ENCODE measurements at places on chromosomes 6 and 20. TPM values are rescaled to one million over a fixed set of nuclear protein-coding genes. Genes with fewer than 3 reads are reported as not detected.
A peak's percentile ranks its signal among the peaks of the same experiment; 100 is the strongest.

CNR1 gene
- total RNA-seq: 3.3 TPM

HUS1B gene
- not detected for total RNA-seq

COMMD7 gene
- 19.9 TPM for total RNA-seq

HSPA12B gene
- total RNA-seq: 0.17 TPM

PHACTR1 gene
- total RNA-seq: 3.9 TPM

SLC22A7 gene
- total RNA-seq: not detected

FILIP1 gene
- total RNA-seq: 0.17 TPM

GMNN gene
- total RNA-seq: 12.1 TPM

PACSIN1 gene
- under 0.01 TPM for total RNA-seq

CTAGE9 gene
- not detected for total RNA-seq

MAS1 gene
- not detected for total RNA-seq

CALHM6 gene
- total RNA-seq: 3.1 TPM

DNA sequence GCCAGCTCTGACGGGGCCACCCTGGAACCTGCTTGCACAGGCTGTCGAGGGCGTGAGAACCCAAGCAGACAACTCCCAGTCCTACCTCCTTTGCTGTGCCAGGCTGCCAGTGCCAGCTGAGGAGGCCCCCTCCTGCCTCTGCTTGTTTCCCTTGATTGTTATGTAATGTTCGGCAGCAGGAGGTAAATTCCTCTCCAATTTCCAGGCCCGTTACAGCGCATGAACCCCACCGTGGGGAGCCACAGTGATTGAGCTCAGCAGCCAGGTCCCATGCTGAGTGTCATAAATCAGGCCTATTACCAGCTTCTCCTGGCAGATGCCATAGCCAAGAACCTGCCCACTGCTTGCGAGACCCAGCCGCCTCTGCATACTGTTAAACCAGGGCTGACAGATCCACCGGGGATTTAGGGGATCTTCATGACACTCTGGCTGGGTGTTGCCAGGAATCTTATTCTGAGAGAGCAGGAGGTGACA, 320.5 kb downstream of the DHX35 start:
- no peak for DNase-seq

GRCh38 chr6:13411484-13411883, 75.9 kb downstream of the GFOD1 start:
- DNase-seq: no peak

- DNase-seq: no peak
Measured at GRCh38 chr6:69668916-69669315, 127.9 kb downstream of the LMBRD1 start.

DNA sequence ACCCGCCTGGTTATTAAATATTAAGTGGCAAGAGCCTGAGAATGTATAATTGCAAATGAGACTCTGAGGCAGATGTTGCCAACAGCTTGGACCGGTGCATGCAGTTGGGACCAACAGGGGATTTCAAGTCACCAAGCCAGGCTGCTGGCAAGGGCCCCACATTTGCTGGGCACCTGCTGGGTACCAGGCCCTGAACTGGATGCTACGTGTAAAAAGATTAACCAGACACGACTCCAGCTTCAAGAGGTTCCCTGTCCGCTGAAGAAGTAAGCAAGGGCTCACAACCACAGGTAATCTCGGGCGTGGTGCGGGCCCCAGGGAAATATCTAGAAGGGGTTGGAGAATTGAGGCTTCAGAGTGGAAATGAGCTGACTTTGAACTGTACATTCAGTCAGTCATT, 13.2 kb upstream of the SIRPA start:
- DNase-seq: no peak

GRCh38 chr6:130697271-130697994, 129.8 kb upstream of the SMLR1 start:
- no peak for DNase-seq

DNA sequence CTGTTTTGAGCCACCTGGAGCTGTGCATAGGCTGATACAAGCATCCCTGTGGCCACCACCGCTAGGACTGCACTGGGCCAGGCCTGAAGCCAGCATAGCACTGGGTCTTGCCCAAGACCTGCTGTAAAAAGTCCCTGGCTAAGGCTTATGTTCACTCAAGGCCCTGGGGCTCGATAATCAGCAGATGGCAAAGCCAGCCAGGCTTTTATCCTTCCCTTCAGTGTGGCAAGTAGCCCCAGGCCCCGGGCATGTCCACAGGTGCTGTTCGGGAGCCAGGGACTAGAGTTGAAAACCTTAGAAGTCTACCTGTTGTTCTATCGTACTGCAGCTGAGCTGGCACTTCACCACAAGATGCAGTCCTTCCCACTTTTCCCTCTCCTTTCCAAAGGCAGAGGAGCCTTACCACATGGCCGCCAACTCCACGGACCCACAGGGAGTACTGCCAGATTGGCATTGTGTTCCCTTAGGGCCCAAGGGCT, 226.4 kb upstream of the ZNF217 start:
- no peak for DNase-seq

DNA sequence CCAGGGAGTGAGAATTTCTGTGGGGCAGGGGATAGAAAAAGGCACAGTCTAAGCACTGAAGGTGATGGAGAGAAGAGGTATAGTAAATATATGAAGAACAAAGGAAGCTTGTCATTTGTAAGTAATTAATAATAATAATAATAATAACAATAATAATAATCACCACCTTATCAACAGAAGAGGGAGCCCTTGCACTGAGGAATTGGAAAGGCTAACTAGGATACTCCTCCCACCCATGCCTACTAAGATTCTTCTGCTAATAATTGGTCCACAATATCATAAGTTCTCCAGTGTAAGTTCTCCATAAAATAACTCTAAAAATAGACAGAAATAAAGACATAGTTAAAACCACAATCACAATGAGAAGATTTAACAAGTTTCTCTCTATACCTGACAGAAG, 912 bp upstream of the OR12D3 start:
- no peak for DNase-seq

DNA sequence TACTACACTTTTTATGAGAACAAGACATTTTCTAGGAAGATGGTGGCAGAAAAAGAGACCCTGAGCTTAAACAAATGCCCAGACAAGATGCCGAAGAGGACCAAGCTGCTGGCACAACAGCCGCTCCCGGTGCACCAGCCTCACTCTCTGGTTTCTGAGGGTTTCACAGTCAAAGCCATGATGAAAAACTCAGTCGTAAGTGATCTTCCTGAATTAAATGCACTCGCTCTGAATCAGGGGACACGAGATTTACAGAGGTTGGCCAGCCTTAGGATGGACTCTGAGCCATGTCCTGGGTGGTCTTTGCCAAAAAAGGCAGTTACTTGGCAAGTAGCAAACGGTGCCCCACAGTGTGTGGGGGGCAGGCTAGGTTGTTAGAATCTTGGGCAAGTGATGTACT, 423 bp downstream of the PACRG start:
- no peak for DNase-seq

- no peak for DNase-seq
Measured at GRCh38 chr20:48690888-48691287, 136.9 kb downstream of the PREX1 start.

- peak; percentile 37 for DNase-seq
Measured at GRCh38 chr6:22451962-22452361, 117.4 kb upstream of the HDGFL1 start.

DNA sequence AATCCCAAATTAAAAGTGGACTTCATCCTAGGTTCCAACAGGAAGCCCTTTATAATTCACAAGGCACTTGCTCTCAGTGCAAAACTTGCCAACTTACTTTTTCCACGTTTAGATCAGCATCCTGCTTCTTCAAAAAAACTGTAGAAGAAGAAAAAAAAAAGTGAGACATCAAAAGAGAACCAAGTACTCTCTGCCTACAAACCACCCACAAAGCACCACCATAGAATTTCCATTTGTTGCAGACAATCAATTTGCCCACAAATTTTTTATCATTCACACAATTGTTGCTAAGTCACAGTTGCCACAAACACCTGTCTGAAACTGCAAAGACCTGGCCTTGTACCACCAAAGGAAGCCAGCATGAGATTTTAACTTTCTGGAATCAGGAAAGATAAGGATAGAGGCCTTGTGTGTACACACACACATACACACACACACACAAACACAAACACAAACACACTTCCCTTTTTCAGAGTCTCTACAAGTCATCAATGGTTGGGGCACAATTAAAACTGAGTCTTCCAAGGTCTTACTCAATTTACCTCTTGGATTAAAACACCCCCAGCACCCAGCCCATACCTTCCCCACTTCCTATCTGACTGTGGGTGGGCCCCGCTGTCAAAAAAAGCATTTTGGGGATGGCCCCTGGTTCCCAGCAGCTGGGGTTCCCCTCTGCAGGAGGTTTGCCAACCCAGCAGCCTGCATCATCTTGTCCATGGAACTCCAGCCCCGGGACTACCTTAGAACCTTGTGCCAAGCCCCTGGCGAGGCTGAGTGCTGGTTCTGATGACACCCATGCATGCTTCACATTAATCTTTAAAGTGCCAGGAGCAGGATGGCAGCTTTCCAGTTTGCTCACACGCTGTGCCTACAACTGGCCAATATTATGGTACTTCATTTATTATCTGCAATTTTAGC, 26.5 kb downstream of the FYN start:
- DNase-seq: no peak

DNA sequence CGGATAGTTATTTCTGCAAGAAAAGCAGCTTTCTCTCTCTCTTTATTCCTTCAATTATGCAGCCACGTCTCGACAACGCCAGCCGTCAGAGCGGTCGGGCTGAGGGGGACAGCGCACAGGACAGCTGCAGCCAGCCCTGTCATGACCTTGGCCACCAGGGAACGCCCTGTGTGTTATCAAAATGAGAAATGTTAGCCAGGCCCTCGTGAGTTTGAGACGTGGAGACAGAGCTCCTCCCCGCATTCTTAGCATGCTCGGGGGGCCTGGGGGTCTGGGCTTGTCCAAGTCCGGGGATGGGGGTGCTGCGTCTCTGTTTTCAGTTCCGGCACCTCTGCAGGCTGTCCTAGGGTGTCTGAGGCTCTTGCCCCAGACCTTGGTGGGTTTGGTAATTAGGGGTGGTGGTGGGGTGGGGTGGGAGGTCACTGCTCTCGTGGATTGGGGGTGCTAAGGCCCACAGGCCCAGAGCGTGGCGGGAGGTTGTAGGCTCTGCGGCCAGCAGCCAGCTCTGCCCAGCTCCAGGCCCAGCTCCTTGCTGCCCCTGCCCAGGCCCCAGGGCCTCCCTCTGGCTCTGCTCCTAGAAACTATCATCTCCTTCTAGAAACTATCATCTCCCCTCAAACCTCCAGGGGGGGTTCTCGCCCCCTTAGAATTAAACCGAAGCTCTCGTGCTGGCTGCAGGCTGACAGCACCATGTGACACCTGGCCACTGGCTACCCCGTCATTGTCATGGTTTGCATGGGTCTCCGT, 54.3 kb upstream of the GATA5 start:
- no peak for DNase-seq

DNA sequence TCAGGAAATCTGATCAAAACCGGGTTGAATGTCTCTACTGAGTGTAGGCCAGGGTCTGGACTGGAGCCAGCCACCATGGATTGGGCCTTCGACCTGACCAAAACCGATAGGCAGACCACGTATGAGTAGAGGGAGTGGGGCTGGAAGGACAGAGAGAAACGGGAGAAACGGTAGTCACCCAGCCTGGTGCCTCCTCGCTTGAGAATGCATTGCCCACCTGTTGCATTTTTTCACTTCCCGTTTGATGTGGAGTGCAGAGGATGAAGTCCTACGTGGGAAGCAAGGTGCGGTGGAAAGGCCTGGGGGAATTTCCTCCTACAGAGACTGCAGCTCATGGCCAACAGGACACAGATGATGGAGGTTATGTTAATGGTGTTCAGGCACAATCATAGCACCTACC, 53.9 kb upstream of the ECI2 start:
- DNase-seq: no peak

GRCh38 chr6:111710439-111710838, 104.8 kb upstream of the TRAF3IP2 start:
- no peak for DNase-seq

DNA sequence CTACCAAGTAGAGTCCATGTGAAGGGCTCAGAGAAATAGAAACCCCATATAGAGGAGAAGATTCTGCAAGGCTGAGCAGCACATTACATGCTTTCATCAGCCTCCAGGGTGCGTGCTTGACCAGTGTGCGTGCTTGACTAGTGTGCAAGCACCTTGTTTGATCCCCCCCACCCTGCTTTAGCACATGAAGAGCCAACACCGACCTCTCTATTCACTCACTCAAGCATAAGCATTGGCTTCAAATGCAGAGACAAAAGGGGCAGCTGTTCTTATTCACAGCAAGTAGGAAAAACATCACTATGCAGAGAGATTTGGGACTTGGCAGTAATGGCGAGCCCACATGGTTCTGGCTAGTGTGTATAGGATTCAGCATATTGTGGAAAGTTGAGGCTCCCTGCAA, 278.7 kb upstream of the RNF217 start:
- DNase-seq: no peak

GRCh38 chr6:39899554-39900295, 34.5 kb downstream of the MOCS1 start:
- DNase-seq: no peak

DNA sequence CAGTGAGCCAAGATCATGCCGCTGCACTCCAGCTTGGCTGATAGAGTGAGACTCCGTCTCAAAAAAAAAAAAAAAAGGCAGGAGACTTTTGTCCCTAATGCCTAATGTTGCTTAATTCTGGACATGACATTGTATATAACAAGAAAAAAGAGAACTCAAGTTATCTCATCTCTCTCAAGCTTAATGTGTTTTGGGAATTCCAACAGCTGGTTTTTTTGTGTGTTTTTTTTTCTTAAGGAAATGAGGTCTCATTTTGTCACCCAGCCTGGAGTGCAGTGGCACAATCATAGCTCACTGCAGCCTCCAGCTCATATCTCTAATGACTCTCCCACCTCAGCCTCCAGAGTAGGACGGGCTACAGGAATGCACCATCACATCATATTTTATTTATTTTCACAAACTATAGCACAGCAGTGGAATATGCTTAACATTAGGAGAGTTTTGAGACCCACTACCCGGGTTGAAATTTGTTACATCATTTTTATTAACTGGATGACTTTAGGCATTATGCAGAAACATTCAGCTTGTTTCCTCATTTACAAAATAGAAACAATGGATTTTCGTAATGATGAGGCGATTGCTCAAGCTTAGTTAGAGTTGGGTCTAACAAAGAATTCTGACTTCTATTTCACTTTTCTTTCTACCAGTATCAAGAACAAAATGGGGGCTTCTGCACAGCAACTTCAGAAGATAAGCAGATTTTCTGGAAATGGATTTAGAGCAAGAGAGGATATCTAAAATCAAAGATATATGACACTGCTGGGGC, 104.1 kb upstream of the BTN3A2 start:
- no peak for DNase-seq

- no peak for DNase-seq
Measured at GRCh38 chr20:21021472-21021790, 84.7 kb downstream of the LINC00237 start.

GRCh38 chr6:134816780-134817179, 133.1 kb downstream of the ALDH8A1 start:
- DNase-seq: peak; percentile 74

Data from renal cortical epithelial cell (primary cell).